ENCODE measurements at places on chromosomes 4 and X. TPM values are rescaled to one million over a fixed set of nuclear protein-coding genes. Genes with fewer than 3 reads are reported as not detected.

RIPPLY1 gene
- total RNA-seq, result not detected

GRCh38 chrX:41984628-41985027, 61.3 kb upstream of the CASK start:
- no peak overlapping the region for H3K27ac ChIP-seq
- no peaks in the 10 kb centered on the region for H3K4me1 ChIP-seq

DNA sequence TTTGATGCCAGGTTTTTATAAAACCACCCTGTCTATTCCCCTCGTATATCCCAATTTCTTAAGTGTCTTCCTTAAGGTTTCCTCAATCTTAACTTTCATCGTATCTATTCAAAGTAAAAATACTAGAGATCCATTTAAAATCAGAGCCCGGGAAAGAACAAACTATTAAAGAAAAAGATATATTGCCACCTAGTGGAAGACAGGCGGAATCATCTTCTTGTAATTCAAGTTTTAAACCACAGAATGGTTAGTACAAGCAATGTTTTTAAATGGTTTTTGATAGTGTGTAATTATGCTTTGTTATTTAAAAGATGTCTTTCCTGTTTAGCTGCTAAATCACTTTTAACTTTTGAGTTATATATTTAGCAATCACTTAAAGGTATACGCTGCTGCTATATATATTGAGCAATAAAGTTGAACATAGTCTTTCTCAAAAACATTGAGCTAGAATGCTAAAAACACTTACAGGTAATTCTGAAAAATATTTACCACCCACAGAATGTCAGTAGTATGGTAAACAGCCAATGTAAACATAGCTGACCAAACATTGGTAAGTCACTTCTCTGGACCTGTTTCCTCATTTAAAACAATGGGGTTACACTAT, 18.2 kb downstream of the PRDM8 start:
- peaks cover 28% of the 10 kb centered on the region for H3K27me3 ChIP-seq
- no peak for DNase-seq
- H3K27ac ChIP-seq, result no peak overlapping the region
- no peaks in the 10 kb centered on the region for H3K4me1 ChIP-seq
- H3K36me3 ChIP-seq, result no peaks in the 10 kb centered on the region

- no peak overlapping the region for H3K4me3 ChIP-seq
- H3K36me3 ChIP-seq, result no peaks in the 10 kb centered on the region
- H3K27me3 ChIP-seq, result no peaks in the 10 kb centered on the region
- H3K27ac ChIP-seq, result no peak overlapping the region
- no peaks in the 10 kb centered on the region for H3K4me1 ChIP-seq
These were observed 116.0 kb upstream of the PUDP start for GRCh38 chrX:7263961-7264360.

DNA sequence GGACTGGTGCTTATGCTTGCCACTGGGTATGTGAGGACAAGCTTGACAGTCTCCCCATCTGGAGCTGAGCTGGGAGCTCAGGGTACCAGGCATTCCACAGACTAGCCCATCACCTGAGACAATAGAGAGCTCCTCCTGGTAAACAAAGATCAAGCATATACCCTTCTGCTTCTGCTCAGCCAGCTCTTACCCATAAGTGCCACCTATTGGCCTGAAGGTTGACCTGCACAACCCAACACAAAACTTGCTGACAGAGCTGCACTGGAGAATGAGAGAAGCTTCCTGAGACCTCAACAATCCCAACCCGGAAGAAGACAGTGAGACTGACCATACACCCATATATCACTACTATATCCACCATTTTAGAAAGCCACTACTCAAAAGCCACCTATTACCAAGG, 1049.2 kb upstream of the INTU start:
- H3K4me3 ChIP-seq, result no peak overlapping the region
- no peaks in the 10 kb centered on the region for H3K27me3 ChIP-seq
- no peaks in the 10 kb centered on the region for H3K36me3 ChIP-seq
- no peak overlapping the region for H3K27ac ChIP-seq
- DNase-seq, result no peak

All from left lung (tissue), 14 donors.